Stimulated activated CD4-positive, alpha-beta T cell treated with anti-CD3 and anti-CD28 coated beads, TNF-alpha, amount 100 ng/mL, for 48 hours (primary cell): ENCODE measurements at places on chromosomes 3 and 15.

GRCh38 chr3:177883091-177883490 lies 653.1 kb upstream of the KCNMB2 start:
- DNase-seq: no peak

GRCh38 chr3:176071943-176072342 lies 1125.3 kb downstream of the TBL1XR1 start:
- no peak for DNase-seq

- DNase-seq: no peak
Measured at GRCh38 chr3:50189274-50189673, 2.1 kb upstream of the GNAT1 start.

DNA sequence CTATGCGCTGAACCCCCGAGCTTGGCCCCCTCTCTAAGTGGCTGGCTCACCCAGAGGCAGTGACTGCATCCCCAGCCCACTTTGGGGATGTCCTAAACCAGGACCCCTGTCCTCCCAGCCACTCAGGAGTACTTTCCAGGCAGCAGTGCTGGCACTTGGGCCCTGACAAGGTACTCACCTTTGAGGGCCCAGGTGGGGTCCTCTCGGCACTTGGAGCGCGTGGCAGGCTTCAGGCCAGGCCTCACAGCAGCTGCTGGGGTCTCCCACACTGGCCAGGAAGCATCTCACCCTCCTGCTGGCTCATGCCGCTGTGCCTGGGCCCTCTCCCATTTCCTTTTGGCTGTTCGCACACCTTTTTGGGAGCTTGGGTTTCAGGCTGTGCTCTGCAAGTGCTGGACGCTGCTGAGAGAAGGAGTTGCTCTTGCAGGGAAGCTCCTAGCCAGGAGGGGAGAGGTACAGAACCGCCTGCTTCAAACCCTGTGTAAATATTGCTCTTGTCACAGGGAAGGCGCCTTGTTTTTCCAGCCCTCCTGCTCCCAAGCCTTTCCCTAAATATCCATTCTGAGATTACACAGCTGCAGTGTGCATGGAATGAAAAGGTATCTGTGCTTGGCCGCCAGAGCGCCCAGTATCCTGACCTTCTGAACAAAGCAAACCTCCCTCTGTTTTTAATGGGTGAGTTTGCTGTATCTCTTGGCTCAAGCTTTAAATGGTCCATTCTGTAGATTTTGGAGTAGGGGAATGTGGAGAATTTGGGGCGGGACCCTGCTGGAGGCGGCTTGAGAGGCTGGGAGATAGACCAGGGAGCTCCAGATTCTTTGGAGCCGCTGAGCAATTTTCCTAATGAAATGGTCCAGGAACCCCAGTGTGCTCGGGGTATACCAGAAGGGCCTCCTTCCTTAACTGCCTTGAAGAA lies 45.6 kb downstream of the DNASE1L3 start:
- no peak for DNase-seq

- DNase-seq: no peak
Measured at GRCh38 chr15:65991721-65992483, 122.6 kb downstream of the RAB11A start.

GRCh38 chr3:156445117-156446090 lies 109.5 kb downstream of the SSR3 start:
- no peak for DNase-seq

DNA sequence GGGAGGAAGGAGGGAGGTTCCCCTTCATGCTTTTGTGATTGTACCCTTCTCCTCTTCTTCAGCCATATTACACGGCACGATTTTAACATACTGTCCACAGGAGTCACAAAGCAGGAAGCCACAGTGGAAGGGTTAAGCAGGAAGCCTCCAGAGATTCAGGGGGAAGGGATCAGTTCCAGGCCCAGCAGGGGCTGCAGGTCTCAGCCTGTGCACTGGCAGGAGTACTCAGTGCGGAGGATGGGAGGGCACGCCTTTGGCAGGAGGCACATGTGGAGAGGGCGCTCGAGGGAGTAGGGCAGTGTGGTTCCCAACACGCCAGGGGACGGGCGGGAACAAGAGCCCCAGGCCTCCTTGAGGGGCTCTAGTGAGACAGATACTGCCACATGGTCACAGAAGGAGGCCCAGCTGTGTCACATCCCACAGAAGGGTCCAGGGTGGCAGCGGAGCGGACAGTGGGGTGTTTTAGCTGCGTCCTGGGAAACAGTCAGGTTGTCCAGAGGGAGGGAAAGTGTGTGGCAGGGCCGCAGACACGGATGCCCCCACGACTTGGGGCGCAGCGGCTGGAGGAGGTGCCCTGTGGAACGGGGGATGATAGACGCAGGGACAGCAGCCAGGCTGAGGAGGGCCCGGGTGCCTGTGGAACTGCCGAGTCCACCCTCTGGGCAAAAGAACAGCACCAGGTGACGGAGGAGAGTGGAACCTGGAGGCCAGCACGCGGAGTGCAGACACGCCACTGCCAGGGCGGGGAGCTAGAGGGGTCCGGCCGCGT lies 77.5 kb downstream of the CHSY1 start:
- no peak for DNase-seq

DNA sequence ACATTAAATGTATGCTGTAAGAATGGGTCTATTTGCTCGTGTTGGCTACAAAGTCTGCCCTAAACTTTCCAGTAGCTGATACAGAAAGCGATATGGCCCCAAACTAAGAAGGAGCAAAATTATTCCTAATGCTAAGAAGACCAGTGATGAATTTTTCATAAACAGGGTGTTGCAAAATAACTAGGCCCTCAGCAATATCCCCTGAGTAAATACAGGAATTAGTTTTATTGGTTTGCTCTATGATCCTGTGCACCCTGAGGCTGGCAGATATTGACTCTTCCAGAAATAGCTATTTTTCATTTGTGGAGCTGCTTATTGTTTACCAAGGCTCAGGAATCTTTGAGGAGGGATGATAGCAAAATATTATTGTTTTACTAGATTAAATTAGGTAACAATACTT lies 60.9 kb upstream of the CCNL1 start:
- DNase-seq: no peak

GRCh38 chr3:24182756-24183155 lies 237.7 kb downstream of the NR1D2 start:
- DNase-seq: no peak
